ENCODE measurements at places on chromosomes 11 and 22. TPM values are rescaled to one million over a fixed set of nuclear protein-coding genes. Genes with fewer than 3 reads are reported as not detected.

- no peak overlapping the region for H3K4me3 ChIP-seq
- no peaks in the 10 kb centered on the region for H3K27me3 ChIP-seq
- DNase-seq: no peak
- H3K4me1 ChIP-seq: peaks cover 15% of the 10 kb centered on the region
Measured at GRCh38 chr11:128735935-128736605, 42.2 kb downstream of the FLI1 start.

DNA sequence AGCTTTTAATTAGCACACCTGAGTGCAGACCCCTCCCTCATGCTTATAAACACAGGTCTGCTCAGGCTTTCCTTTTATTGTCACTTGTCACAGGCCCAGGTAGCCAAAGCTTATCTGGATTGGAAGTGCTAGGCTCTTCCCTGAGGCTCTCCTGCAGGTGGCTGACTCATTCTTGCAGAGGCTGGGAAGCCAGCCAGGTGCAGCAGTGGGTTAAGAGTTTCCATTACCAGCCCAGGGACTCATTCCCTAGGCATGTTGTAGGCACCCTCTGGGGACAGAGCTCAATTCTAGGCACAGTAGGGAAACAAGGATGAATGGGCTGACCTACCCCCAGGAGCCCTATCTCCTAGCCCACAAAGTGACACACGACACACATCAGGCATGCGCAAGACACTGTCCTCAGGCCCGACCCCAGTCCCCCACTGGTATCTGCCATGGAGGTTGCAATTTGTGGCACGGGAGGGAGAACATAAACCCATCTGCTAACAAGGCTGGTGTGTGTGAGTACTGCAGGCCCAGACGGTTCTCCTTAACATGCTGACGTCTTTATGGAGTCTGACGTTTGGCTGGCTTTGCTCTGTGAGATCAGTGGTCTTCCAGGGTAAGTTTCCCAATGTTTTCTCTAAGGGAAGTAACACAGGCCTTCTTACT lies 94.2 kb downstream of the ABTB2 start:
- no peak overlapping the region for H3K27ac ChIP-seq
- H3K36me3 ChIP-seq: no peaks in the 10 kb centered on the region
- H3K4me3 ChIP-seq: no peak overlapping the region

GRCh38 chr22:49983148-49984042 lies 22.8 kb downstream of the PIM3 start:
- no peaks in the 10 kb centered on the region for H3K4me1 ChIP-seq
- peaks cover 18% of the 10 kb centered on the region for H3K36me3 ChIP-seq
- peak; percentile 88 for DNase-seq
- H3K27me3 ChIP-seq: peaks cover 13% of the 10 kb centered on the region
- H3K27ac ChIP-seq: no peak overlapping the region

DNA sequence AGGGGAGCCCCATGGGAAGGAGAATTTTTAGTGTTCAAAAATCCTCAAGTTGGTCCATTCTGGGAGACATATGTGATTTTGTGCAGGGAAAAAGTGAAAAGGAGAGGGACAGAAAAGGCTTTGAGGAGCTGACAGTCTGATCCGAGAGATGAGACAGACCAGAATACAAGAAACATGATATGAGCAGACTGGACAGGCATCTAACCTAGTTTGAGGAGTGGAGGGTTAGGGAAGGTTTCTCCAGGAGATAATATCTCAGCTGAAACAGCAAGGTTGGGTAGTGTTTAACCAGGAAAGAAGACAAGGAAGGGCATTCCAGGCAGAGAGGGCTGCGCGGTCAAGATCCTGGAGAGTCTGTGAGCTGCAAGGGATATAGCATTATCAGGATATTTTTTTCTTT lies 101.4 kb upstream of the NCAM1 start:
- no peak for DNase-seq
- no peaks in the 10 kb centered on the region for H3K4me1 ChIP-seq
- H3K27ac ChIP-seq: no peak overlapping the region
- H3K27me3 ChIP-seq: peaks cover 32% of the 10 kb centered on the region

Gene NRGN
- 1.8 TPM for total RNA-seq

Gene TBX10
- not detected for total RNA-seq

DNA sequence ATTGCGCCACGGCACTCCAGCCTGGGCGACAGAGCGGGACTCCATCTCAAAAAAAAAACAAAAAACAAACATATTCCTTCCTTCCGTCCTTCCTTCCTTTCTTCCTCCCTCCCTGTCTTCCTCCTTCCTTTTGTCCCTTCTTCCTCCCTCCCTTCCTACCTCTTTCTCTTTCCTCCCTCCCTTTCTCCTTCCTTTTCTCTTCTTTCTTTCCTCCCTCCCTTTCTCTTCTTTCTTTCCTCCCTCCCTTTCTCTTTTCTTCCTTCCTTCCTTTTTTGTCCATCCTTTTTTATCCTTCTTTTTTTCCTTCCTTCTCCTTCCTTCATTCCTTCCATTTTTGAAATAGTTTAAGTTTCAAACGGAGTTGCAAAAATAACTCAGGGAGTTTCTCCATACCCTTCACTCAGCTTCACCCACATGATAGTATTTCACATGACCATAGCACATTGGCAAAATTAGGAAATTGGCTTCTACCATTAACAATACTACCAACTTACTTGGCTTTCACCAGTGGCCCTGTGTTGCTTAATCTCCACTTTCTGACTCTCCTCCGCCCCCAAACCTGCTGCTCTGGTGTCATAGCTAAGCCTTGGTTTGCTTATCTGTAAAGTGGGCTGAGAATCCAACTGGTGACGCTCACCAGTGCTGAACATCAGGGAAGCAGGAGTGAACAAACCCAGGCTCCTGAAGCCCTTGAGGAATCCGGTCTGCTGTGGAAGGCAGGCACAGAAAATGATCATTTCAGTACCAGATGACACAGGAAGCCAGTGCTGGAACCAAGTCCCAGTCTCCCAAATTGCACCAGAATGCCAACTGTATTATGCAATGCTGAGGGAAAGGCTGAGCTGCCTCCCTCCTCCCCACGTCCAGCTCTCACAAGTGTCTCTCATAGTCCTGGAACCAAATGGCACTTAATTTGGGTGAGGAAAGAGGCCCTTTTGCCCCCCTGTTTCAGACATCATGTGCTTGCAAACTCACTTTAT lies 17.2 kb upstream of the CRYBB3 start:
- H3K36me3 ChIP-seq: peaks cover 45% of the 10 kb centered on the region
- no peaks in the 10 kb centered on the region for H3K27me3 ChIP-seq
- peaks cover 4% of the 10 kb centered on the region for H3K4me1 ChIP-seq
- DNase-seq: no peak
- peak overlapping the region; percentile 10 for H3K27ac ChIP-seq
- H3K4me3 ChIP-seq: no peak overlapping the region

GRCh38 chr22:39967996-39968972 lies 8.1 kb downstream of the TMA7B start:
- peak overlapping the region; percentile 2 for H3K27ac ChIP-seq
- no peak overlapping the region for H3K4me3 ChIP-seq
- DNase-seq: no peak

- peaks cover 44% of the 10 kb centered on the region for H3K4me1 ChIP-seq
- H3K27ac ChIP-seq: peak overlapping the region; percentile 73
- no peaks in the 10 kb centered on the region for H3K27me3 ChIP-seq
- no peak overlapping the region for H3K4me3 ChIP-seq
Measured at GRCh38 chr11:16382638-16383380, 26.5 kb upstream of the SOX6 start.

GRCh38 chr22:48635816-48636215 lies 1191.9 kb downstream of the BRD1 start:
- H3K27ac ChIP-seq: no peak overlapping the region
- H3K36me3 ChIP-seq: no peaks in the 10 kb centered on the region
- no peaks in the 10 kb centered on the region for H3K27me3 ChIP-seq
- H3K4me1 ChIP-seq: no peaks in the 10 kb centered on the region

Gene LINC01488
- total RNA-seq: not detected

GRCh38 chr11:111417011-111417765 lies 38.1 kb upstream of the POU2AF1 start:
- no peak overlapping the region for H3K27ac ChIP-seq
- H3K27me3 ChIP-seq: peaks cover 36% of the 10 kb centered on the region
- no peak overlapping the region for H3K4me3 ChIP-seq
- no peaks in the 10 kb centered on the region for H3K36me3 ChIP-seq
- DNase-seq: no peak

Gene MS4A4A
- total RNA-seq: not detected

- H3K36me3 ChIP-seq: peaks cover 5% of the 10 kb centered on the region
- DNase-seq: no peak
- H3K27me3 ChIP-seq: no peaks in the 10 kb centered on the region
- no peaks in the 10 kb centered on the region for H3K4me1 ChIP-seq
Measured at GRCh38 chr22:42895087-42895486, 38.0 kb upstream of the ARFGAP3 start.

DNA sequence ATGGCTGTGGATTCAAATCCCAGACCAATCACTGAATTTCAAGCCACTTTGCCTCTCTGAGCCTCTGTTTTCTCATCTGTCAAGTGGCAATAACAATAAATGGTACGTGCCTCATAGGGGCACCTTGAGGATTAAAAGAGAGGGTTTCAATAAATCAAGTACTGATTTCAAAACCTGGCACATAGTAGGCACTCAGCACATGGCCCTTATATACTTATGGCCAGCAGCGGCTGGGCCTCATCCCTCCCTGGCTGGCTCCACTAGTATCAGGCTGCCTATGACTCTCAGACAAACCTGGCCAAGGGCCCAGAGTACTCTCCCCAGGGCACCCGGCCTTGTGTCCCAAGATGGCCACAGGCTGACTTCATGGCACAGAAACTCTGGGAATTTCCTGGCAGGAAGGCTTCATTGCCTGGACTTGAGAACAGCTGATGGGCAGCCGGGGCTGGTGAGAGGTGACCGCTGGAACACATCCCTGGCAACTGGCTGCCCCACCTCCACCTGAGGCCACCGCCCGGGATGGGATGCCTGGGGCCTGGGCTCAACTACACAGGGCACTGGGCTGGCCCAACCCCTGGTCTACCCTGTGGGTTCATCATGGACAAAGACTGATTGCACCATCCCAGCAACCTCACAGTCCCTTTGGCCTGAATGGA lies 3.4 kb downstream of the FADS3 start:
- no peak for DNase-seq
- no peaks in the 10 kb centered on the region for H3K27me3 ChIP-seq
- peaks cover 66% of the 10 kb centered on the region for H3K4me1 ChIP-seq
- H3K36me3 ChIP-seq: peaks cover 13% of the 10 kb centered on the region
- peak overlapping the region; percentile 95 for H3K27ac ChIP-seq

- H3K27ac ChIP-seq: no peak overlapping the region
- no peak overlapping the region for H3K4me3 ChIP-seq
Measured at GRCh38 chr22:48152164-48152775, 1389.8 kb downstream of the TBC1D22A start.

DNA sequence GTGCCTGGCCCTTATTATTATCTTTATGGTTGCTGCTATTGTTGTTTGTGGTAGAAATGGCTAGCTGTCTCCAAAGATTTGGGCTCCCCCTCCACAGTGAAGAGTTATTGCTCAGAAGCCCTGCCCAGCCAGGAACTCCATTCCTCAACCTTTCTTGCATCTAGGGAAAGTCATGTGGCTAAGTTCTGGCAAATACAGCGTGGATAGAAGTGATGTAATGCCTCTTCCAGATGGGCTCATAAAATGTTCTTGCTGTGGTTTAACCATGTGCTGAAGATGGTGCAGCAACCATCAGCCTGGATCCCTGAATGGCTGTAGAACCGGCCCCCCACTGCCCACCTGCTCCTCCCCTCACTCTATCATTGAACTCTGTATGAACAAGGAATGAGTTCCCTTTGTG lies 203.5 kb upstream of the E2F8 start:
- DNase-seq: no peak
- no peak overlapping the region for H3K27ac ChIP-seq
- no peak overlapping the region for H3K4me3 ChIP-seq
- H3K27me3 ChIP-seq: peaks cover 1% of the 10 kb centered on the region

- DNase-seq: peak; percentile 86
- no peaks in the 10 kb centered on the region for H3K36me3 ChIP-seq
- no peak overlapping the region for H3K27ac ChIP-seq
Measured at GRCh38 chr22:24433828-24434470, 6.5 kb downstream of the ADORA2A start.

Gene OPCML
- total RNA-seq: 2.7 TPM

Gene ANGPTL5
- not detected for total RNA-seq

- peak overlapping the region; percentile 99 for H3K27ac ChIP-seq
- H3K27me3 ChIP-seq: no peaks in the 10 kb centered on the region
Measured at GRCh38 chr11:67238894-67239782, 27.1 kb upstream of the GRK2 start.

DNA sequence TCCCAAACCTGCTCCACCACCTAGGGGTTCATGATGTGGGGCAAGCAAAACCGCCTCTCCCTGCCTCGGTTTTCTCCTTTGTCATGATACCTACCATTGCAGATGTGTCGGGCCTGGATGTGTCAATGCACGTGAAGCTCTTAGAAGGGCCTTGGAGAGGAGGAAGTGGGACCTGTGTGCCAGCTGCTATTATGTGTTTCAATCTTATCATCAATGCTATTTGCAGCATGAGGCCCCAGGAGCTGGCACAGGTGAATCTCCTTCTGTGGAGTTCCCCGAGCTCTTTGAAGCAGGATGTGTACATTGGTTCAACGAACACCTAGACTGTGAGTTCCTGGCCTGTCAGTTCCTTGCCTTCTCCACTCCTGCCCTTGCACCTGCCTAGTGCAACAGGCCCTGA lies 331.6 kb downstream of the CTTN start:
- H3K4me1 ChIP-seq: no peaks in the 10 kb centered on the region
- H3K27ac ChIP-seq: no peak overlapping the region
- H3K4me3 ChIP-seq: no peak overlapping the region

DNA sequence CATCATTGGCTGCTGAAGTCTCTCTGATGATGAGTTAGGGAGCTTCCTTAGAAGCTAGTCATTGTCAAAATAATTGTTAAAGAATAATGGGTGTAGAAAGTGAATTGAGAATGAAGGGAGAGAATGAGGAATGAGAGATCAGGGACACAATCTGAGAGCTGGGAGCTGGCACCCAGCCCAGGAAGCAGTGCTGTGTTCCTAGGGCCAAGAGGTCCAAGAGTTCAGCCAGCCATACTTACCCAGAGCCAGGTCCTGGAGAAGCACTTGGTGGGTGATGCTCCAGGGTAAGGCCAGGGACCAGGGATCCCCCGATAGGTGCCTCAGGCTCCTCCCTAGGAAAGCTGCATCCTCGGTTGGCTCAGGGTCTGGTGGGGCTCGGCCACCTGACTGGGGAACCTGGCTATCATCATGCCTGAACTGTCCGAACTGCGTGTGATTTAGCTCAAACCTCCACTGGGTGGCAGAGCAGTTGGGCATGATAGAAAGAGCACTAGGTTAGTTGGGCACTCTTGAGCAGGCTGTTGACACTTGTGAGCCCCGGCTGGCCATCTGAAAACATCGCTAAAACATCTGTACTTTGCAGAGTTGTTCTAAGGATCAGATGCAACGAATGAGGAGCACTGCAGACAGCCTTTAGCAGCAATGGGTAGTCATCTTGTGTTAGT lies 123.9 kb upstream of the NCAM1 start:
- H3K27ac ChIP-seq: no peak overlapping the region
- DNase-seq: no peak
- H3K4me3 ChIP-seq: no peak overlapping the region
- peaks cover 13% of the 10 kb centered on the region for H3K27me3 ChIP-seq
- no peaks in the 10 kb centered on the region for H3K36me3 ChIP-seq

Measured in chondrocyte (in vitro differentiated cells).